ENCODE measurements at places on chromosomes 6 and 20.

GRCh38 chr6:157831018-157831369, 7.9 kb downstream of the SNX9 start:
- no peak for DNase-seq

DNA sequence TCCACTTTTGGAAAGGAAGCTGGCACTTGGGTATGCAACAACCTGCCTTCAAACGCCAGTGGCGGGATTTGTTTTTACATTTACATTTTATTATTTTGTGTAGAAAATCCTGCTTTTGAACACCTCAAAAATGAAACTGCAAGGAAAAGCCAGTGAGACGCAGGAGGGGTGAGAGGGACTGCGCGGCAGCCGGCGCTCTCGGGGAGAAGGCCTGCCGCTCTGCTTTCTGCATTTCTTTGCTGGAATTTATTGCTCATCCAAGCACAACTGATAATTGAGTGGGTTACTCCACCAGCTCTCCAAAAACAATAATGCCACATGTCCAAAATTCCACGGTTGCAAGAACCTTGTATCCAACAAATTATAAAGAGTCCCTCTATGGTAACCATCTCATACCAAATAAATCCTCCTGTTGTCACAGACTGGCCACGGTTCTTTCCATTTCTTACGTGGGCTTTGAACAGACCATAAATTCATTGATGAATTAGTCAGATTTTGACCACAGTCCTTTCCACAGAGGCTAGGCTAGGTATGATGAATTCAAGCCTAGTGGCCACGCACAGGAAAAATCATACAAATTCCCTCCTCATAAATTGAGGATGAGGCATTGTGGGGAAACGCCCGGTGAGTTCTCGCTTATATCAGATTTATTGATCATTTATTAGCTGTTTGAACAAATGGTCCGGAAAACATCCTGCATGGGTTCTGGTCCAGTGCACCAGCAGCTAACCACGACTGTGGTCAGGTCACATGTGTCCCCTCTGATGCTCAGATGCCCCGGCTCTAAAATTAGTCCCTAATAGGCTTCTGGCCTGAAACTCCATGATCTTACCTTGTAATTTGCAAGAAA, 31.6 kb upstream of the FOXC1 start:
- DNase-seq = no peak

DNA sequence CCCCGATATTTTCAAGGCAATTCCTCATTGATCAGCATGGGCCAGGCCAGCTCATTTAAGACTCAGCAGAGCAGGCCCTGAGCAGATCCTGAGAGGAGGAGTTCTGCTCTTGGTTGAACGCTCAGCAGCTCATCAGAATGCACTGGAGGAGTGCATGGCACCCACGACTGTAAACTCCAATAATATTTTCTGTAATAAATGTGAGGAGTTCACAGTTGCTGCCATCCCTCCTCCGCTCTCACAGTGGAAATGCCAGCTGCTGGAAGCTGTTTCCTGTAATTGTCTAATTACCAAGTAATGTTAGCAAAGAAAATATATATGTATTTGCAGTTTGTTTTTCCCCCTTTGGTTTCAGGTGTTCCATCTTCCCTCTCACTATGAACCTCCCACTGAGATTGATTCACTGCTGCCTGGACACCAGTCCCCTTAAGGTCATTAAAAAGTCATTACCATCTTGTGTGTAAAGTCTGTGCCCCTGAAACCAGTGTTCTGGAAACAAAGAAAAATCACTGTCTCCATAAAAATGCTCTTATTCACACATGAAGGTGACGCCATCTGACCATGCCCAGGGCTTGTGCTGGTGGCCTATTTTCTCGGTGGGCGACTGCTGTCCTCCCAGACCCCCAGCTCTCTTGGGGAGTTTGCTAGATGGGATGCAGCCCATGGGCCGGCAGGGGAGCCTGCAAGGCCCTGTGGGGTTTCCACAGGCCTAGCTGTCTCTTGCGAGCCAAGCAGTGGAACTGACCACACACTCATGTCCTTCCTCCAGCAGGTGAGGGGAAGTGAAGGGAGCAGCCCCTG, 374.2 kb downstream of the ZFAND3 start:
- no peak for DNase-seq

- no peak for DNase-seq
Observed at GRCh38 chr20:41437836-41438235, 71.2 kb upstream of the EMILIN3 start.

DNA sequence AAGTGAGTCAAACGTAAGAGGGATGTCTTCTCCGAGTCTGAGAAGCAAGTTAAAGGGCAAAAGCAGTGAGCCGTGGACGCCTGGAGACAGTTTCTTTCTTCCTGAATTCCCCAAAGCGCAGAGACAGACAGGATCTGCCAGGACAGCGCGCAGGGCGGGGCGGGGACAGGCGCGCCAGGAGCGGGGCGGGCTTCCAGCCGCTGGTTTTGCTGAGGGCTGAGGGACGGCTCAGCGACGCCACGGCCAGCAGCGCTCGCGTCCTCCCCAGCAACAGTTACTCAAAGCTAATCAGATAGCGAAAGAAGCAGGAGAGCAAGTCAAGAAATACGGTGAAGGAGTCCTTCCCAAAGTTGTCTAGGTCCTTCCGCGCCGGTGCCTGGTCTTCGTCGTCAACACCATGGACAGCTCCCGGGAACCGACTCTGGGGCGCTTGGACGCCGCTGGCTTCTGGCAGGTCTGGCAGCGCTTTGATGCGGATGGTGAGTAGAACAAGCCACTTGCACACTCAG, at the start of gene SCGN:
TSS of gene SCGN (plus strand) at position 209 of the 509 bp plus-strand sequence. CDS start at position 398, 189 bp downstream.
- no peak for DNase-seq

GRCh38 chr6:1524040-1524480, 85.7 kb upstream of the FOXC1 start:
- peak; percentile 65 for DNase-seq

DNA sequence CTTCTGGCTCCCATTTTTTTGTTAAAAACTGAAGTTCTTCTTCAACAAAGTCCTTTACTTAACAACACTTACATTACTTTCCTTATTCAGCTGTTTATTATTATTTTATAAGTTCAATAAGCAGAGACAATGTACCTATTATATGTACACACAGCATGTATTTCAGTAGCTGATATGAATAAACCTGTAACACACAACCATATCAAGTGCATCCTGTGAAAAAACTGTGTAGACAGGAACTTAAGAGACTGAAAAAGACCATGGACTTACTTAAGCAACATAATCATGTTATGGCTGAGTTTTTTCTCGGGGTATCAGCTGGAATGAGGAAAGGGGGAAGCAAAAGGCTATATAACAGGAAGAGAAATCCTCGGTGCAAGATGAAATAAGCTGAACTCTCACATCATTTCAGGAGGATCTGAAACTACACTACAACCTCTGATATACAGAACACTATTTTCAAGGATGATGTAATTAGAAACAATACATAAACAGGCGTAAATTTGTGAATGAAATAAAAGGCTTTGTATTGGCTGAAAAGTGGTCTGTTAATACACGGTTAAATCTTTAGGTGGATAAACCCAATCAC, 70.9 kb downstream of the REV3L start:
- DNase-seq = no peak

Data from activated CD8-positive, alpha-beta memory T cell treated with anti-CD3 and anti-CD28 coated beads for 4 hours (primary cell).